ENCODE measurements at places on chromosomes 1 and 21.

DNA sequence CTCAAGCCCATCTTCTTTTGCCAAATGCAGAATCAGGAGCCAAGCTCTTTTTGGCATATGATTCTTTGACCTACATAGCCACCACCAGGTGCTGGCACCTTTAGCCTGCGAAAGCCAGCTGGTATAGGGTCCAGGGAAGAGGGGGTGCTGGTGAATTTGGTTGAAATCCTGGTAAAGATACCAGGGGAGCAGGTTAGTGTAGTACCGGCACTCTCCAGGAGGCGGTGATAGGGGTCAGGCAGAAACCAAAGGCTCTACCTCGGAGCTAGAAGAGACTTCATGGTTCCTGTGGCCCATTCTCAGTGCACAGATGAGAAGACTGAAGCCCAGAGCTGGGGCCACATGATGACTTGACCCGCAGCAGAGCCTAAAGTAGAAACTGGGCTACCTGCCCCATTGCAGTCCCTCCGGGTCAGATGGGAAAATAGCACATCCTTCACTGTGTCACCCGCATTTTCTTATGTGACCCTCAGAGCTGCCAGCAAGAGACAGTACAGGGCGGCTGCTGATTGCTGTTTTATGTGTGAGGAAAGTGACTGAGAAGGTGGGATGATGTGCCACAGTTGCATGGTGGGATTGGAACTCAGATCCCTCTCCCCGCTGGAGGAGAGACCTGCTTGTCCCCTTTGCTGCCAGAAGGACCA is 36.0 kb upstream of the IL19 start:
- no peak for DNase-seq

- DNase-seq, result no peak
Measured at GRCh38 chr1:30166174-30166573, 557.2 kb downstream of the MATN1 start.

DNA sequence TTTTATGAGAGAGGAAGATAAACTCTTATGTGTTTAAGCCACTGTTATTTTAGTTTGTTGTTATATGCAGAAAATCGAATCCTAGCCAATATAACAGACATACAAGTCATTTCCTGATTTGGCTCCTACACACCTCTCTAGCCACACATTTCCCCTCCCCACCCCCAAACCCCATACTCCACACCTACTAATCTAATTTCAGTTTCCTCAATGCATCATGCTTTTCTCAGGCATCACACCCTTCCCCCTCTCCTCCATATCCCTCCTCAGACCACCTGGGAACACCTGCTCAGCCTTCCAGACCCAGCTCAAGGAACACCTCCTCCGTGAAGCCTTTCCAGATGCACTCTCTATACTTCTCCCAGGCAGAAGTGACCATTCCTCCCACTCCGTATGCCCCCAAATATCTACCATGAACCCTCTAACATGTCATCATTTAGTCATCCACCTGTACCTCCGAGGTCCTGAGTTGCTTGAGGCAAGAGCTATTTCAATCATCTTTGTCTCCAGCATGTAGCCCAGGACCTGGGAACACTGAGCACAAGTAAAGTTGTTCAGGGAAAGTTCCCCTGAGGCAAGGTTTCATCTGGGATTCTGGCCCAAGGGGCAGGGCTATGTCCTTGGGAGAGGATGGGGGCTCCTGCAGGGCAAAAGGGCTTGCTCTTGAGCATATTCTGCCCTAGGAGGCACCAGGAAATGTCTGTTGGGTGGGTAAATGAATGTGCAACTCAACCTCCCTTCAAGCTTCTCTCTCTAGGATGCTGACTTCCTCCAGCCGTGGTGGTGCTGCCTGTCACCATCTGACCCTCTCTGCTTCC is 126.8 kb downstream of the HIVEP3 start:
- no peak for DNase-seq

DNA sequence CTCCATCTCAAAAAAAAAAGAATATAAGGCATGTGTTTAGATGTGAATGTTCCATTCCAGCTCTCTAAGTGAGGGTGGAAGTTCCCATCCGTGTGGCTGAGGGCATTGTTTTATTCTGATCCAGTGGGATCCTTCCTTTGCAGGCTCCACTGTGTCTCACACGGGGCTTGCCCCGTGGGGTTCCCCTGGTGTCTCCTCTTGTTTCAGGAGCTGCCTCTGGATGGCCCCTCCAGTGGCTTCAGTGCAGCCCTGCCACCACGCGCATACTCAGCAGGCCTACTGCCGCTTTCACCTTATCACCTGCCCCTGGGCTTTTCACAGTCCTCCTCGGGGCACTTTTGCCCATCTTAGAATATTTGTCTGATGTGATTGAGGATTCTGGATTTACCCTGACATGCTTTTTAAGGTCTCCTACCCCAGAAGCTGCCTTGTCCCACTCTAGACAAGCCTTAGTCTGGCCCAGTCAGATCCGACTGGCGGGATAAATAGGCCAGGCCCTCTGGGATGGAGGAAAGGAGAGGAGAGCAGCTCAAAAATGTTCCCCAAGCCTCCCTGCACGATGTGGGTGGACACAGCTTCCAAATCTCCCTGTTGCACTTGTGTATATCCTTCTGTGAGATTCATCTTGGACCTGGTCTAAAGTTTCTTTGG is 55.2 kb downstream of the FAM163A start:
- no peak for DNase-seq

GRCh38 chr1:107821340-107821739 is 143.6 kb downstream of the VAV3 start:
- no peak for DNase-seq

GRCh38 chr1:91791691-91792488 is 94.1 kb downstream of the TGFBR3 start:
- DNase-seq, result no peak

DNA sequence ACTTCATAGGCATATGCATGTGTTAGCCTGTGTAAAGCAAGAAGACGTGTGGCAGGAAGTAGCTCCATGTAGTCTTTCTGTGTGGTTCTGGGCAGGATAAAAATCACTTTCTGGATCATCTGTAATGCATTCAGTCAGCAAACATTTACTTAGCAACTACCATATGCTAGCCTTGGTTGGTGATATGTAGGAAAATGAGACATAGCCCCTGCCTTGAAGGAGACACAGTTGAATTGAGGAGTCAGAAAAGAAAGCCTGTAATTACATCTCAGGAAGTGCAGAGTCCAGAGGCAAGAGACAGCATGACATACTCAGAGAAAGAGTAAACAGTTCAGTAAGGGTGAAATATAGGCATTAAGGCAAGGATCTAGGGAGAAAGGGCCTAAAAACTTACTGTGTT is 38.5 kb downstream of the DAB1 start:
- no peak for DNase-seq

- no peak for DNase-seq
Measured at GRCh38 chr1:202742496-202742895, 32.2 kb upstream of the SYT2 start.

DNA sequence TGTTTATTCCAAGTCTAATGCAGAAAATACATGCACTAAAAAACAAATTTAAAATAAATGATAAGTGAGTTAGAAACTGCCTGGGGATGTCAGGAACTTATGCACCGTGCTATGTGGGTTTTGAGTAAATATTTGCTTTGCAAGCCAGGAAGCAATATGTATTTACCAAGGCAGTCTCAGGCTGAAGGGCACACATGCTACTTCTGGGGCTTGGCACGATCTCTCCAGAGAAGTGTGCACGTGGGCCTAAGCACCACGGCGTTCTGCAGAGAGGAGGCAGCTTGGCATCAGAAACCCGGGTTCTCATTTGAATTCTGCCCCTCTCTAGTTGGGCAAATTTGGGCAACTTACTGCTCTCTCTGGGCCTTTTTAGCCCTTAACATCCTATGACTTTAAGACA is 72.6 kb upstream of the ROR1 start:
- DNase-seq, result no peak

DNA sequence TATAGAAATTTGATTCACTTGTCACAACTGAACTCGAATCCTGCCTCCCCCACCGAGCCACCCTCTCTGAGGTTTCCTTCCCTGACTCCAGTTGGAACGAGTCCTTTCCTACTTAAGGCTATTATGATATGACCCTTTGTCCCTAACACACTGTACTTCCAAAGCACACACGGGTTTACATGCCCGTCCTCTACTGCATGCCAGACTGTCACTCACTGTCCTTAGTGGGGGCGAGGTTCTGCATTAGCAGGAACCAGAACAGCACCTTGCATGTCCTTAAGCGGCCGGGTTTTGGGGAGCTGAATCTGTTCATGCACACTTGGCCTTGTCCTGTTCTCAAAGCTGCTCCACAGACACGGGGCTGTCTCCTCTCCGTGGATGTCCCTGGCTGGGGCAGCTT is 164.6 kb upstream of the KCNJ6 start:
- no peak for DNase-seq

DNA sequence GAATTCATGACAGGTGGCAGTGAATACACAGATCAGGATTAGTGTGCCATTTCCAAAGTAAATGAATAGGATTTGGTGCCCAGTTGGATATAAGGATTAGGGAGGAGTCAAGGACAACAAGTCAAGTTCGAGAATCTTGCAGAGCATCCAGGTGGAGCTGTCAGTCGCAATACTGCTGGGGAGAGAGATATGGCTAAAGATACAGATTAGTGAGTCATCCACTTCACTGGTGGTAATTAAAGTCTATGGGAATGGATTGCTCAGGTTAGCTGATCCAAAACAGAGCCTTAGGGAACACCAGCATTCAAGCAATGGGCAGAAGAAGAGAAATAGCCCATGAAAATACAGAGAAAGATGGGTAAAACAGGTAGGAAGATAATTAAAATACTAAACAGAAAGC is 26.8 kb downstream of the BCAS2 start:
- DNase-seq, result no peak

- no peak for DNase-seq
Measured at GRCh38 chr1:244330318-244330625, 121.4 kb downstream of the ADSS2 start.

DNA sequence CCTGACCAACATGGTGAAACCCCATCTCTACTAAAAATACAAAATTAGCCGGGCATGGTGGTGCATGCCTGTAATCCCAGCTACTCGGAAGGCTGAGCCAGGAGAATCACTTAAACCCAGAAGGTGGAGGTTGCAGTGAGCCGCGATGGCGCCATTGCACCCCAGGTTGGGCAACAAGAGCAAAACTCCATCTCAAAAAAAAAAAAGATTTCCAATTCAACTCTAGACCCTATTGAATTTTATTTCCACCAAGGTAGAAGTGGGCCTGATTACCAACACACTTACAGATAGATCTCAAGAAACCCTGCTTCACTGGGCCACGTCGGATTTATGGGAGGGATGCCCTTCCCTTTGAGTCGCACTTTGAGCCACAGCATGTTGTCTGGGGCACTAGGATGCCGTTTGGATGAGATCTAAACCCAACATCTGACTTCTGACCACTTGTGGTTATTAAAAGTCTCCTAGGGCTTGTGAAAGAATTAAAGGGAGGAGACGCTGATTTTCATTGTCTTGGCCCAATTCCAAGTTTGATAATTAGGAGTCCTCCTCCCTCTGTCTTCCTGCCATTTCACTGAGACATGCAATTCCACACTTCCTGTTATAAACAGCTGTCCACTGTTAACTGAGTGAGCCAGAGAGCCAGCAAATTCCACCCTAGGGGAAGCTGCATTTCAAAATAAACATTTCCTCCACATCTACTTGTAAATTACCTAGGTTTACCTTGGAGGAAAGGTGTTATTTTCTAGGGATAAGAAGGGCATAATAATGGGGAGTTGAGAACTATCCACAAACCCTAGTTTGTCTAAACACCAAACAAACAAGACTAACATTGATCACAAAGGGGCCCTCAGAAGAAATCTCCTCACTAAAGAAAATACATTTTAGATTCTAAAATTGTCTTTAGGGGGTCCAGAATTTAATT is 5.2 kb upstream of the RERE start:
- DNase-seq, result no peak

- DNase-seq, result no peak
Measured at GRCh38 chr1:221302810-221303209, 423.6 kb downstream of the HLX start.

DNA sequence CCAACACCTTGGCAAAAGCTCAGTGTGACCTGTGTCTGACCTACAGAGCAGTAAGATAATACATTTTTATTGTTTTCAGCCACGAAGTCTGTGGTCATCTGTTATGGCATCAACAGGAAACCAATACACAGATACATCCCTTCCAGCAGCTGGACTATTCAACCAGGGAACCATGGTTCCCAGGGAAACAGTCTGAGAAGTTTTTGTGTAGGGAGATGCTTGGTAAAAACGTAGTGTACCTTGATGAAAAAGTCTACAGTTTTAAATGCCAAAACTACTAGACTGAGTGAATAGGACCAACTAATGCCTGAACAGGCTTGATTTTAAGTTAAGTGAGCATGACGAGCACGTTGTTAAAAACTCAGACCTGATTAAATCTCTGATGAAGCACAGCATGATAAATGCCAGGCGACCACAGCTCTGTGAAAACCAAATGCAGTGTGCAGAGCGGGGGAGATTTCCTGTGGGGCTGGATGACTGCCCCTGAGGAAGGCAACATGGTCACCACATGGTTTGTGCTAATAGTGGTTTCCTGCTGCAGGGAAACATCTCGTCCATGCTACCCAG is 228.9 kb downstream of the TNR start:
- no peak for DNase-seq

- DNase-seq, result no peak
Measured at GRCh38 chr1:221643404-221644144, 98.3 kb downstream of the DUSP10 start.

- no peak for DNase-seq
Measured at GRCh38 chr21:26788790-26789189, 56.4 kb downstream of the ADAMTS1 start.

- DNase-seq, result no peak
Measured at GRCh38 chr1:234875953-234876855, 252.4 kb downstream of the TOMM20 start.

DNA sequence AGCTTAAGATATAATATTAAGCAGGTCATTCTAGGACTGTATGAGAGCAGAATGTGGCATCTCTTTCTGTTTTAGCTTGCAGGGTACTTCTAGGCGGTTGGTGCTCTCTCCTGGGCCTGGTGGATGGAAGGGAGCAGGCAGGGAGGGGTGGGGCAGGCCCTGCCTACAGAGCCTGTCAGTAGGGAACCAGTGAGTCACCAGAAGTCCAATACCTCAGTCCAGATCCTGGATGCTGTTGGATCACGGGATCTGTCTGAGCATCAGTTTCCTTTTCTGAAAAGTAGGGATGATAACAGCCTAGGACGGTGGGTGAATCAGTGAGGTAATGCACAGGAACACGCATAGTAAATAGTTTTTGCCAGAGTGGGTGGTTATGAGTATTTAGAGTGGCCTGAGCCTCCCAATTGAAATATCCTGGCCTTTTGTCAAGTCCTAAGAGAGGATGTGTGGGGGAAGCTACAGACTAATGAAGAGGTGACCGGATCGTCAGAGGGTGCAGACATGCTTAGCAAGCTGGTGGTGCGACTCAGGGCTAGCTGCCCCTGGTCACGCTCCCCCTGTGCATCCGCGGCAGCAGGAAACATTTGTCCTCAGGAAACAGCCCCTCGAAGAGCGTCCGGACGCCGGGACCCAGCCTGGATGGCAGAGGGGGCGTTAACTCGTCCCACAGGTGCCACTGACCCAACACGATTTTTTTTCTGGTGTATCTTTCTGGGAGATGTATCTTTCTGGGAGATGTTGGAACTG is 23.9 kb downstream of the NAV1 start:
- no peak for DNase-seq

GRCh38 chr1:93620841-93621210 is 60.8 kb downstream of the BCAR3 start:
- DNase-seq, result no peak

Measured in globus pallidus (tissue), 1 donor.